ENCODE measurements at places on chromosomes 16 and 17.

GRCh38 chr16:1007284-1007850, 25.8 kb downstream of the SOX8 start:
- DNase-seq = no peak

GRCh38 chr17:4453812-4454591, 20.3 kb downstream of the SPNS3 start:
- no peak for DNase-seq

DNA sequence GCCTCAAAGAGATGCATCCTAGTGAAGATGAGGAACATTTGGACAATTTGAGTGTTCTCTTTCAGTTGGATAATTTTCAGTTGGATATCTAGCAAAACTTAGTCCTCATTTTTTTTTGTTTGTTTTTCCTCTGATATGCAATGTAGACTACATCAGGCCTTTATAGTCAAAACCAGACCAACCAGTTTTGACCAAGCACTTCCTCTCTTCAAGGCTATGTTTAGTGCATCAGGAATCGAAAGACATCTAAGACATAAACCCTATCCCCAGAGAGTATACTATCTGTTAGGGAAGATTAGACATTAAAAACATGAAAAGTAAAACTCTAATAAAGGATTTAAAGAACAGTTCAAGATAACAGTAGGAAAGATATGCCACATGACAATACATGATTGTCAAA, 256.1 kb downstream of the IRX3 start:
- DNase-seq = no peak

DNA sequence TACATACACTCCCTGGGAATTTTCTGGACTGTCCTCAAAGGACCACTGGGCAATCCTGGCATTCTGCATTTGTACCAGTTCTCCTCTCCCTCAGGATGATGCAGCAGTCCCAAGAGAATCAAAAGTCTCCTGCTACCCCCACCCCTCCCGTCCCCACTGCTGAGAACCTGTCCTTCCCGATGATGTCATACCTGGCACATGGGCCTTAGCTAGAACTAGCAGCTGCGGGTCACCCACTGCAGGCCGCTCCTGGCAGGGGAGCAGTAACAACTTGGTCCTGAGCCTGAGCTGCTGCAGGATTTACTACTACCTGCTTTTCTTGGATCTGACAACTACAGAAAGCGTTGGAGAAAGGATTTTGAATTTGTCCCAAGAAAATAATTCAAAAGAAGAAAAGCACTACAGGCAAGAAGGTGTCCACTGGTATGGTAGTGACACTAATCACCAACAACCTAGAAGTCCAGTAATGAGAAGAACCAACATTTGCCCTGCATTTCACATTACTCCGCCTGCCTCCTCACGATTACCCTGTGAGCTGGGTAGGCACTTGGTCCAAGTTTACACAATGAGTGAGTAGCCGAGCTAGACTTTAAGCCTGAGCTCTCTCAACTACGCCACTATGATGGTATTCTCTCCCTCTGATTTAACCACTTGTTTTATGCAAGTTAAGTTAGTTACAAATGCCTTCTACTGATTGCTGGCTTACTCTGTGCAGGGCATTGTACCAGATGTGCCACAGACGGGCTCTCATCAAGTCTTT, 55.3 kb upstream of the ETV4 start:
- DNase-seq = no peak

- no peak for DNase-seq
Observed at GRCh38 chr17:76137001-76137350, 4.1 kb downstream of the FOXJ1 start.

DNA sequence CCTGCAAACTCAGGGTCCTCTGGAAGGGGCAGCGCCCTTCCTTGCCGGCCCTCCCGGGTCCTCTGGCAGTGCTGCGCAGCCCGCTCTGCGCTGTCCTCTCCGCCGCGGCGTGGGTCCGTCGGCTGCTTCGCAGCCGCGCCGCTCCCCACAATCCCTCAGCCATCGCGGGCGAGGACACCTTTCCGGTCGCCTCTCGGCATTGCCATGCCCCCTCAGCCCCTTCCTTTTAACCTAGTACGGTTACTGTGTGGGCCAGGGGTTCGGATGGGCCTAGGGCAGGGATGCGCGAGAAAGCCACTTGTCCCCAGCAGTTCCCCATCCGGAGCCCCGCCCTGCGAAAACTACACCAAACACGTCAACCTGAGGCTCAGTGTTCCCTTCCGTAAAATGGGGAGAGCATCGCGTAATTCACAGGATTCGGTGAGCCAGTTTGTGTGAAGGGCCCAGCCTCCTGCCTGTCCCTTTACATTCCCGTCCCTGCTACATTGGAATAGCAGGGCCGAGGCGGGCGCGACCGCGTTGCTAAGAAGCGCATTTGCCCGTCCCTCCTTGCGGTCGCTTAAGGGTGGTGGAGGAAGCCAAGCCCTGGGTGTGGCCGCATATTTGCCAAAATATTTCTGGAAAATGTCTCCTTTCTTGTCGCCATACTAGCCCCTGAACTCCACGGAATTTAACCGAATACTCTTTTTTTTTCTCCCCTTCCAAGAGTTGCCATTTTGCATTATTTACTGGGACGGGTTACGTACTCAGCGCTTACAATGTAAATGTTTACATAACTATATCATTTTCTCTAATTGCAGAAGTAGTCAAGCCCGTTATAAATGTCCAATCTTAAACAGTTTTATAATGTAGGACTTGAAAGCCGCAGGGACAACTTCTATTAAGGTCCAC, 13.2 kb downstream of the COPZ2 start:
- DNase-seq = no peak

All from stimulated activated CD4-positive, alpha-beta T cell treated with anti-CD3 and anti-CD28 coated beads, TNF-alpha, amount 100 ng/mL, for 48 hours (primary cell).